ENCODE measurements at places on chromosomes 2 and 18. TPM values are rescaled to one million over a fixed set of nuclear protein-coding genes. Genes with fewer than 3 reads are reported as not detected.

Gene RAPGEF4
- 0.07 TPM for total RNA-seq

Gene ELOA2
- not detected for total RNA-seq

Gene KLHL41
- total RNA-seq = not detected

Gene LYG2
- 0.61 TPM for total RNA-seq

Gene MAIP1
- 48.2 TPM for total RNA-seq

Gene GCG
- not detected for total RNA-seq

Gene GBX2
- 1.9 TPM for total RNA-seq

Gene TMEM17
- total RNA-seq = 3.9 TPM

Gene DNAH7
- 0.06 TPM for total RNA-seq

Gene GALNT3
- not detected for total RNA-seq

Gene BZW1
- 624 TPM for total RNA-seq

Gene HOXD10
- total RNA-seq = 8.6 TPM

Gene GALNT1
- total RNA-seq = 59.5 TPM

Gene RALB
- 48.3 TPM for total RNA-seq

Gene APOB
- not detected for total RNA-seq

DNA sequence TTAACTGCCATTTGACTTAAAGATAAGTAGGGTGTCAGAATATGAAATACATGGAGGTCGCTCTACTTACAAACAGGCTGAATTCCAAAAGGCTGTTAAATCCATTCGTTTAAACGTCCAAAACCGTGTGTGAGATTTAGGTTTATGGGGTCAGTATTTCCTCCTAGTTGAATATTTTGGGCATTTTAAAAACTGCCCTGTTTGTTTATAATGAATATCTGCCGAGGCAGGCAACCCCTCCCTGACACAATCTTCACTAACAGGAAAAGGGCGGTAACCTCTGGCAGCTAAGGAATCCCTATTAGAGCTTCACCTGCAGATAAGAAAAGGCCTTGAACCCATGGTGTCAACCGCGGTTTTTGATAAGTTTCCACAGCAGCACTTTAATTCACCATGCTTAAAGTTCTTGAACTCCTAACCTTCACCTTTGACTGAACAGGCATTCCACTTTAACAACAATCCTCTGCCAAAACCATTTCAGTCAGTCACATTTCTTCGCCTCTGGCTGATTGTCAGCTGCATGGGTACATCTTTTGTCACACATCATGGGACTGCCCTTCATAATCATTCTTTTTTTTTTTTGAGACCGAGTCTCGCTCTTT is 17.8 kb downstream of the TRAK2 start:
- no peak for DNase-seq

GRCh38 chr2:118970396-118971135 is 28.6 kb downstream of the MARCO start:
- no peak for DNase-seq

DNA sequence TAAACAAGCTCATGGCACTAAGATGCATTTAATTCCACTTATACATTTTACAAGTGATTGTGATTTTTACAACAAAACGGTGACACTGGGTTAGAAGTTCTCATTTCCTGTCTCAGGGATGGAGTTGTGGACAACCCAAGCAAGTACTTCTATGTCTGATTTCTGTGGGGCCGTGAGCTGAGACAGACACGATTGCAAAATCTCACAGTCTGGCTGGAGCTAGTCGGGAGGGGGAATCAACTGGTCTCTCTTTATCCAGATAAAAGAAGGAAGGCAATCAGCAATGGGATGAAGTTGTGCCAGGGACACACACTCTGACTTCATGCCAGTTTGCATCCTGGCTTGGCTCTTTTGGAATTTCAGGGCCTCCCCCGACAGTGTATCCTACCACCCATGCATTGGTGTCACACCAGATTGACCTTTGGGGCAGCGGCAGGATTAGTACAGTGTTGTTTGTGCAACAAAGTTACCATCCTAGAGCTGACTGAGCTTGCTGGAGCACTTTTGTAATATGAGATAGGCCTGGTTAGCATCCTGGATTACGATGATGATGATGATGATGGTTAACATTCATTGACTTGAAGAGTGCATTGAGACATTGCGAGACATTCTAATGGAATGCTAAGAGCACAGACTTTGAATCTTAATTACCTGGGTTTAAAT is 98.8 kb downstream of the CTAGE1 start:
- peak; percentile 18 for DNase-seq

DNA sequence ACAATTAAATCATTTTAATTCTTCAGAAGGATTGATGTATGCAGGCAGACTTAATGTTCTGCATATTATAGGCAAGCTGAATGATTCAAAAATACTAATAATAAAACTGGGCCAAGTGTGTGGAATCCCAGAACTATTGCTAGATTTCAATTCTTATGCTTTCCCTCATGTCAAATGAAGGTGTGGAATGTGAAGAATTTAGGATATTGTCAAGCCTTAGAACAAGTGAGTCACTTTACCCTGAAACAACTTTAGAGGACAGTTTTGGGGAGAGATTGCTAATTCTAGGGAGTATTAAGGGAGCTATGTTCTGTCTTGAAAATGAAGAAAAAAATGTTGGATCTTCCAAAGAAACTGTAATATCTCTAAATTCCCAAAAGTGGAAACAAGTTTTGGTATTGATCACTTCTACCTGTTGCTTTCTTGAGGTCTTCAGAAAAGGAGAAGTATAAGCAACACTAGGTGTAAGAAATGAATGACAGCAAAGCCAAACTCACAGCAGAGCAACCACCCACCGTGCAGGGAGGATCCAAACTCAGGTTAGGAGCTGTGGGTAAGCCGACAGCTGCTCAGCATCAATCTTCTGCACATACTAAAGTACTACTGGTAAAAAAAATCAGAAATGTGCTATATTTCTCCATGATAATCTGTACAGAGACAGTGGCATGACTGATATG is 818.1 kb downstream of the SLC4A3 start:
- DNase-seq = no peak

DNA sequence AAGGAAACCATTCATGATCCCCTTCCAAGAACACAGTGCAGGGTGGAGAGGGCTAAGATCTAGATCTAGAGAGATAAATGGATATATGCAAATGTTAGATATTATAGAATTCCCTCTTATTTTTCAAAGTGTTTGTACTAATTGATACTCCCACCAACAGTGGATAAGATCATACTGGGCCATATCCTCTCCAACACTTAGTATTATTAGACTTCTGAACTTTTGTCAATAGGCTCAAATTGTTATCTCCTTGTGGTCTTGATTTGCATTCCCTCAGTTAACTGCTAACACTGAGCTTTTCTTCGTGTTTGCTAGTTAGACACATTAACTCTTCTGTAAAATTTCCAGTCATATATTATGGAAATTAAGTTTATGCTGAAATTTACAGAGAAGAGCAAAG is 56.5 kb upstream of the GRB14 start:
- no peak for DNase-seq

DNA sequence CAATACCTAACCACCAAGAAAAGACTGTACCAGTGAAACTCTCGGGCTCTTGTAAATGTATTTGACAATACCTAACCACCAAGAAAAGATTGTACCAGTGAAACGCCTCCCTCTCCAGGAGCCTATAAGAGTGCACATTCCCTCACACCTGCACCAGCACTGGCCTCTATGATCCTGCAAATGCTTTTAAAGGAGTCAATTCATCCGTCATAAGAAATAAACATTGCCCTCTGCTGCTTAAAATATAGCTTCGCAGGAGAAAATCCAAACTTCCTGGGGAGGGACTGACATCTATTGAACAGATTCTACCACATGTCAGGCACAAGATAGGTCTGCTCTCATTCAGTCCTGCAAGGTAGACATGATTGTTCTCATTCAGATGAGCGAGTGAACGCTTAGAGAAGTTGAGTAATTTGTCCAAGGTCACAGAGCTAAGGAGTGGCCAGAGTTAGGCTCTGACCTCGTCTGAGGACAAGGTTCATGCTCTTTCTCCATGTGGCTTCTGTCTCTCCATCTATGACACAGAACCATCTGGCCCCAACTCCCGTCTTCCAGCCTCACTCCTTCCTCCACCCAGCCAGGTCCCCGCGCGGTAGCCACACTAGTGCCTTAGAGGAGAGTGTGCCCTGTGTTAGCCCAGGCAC is 38.7 kb downstream of the MCFD2 start:
- DNase-seq = peak; percentile 91

GRCh38 chr2:119679846-119680245 is 845 bp downstream of the TMEM177 start:
- DNase-seq = no peak

- DNase-seq = no peak
Measured at GRCh38 chr18:74856928-74857327, 259.3 kb downstream of the ZNF407 start.

DNA sequence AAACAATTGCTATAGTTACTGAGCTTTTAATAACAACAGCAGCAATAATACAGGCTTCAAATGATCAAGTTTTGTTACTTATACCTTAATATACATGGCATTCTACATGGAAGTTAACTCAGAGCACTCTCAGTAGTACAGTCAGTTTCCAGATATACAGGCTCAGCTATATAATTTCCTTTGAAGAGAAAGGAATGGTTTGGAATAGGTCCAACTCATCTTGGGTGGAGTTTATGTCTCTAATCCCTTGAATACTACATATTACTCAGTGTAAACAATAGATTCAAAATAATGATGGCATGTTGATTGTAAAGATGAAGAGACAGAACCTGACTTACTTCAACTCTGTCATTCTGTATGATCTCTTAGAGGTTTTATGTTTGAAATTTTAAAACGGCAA is 174.9 kb downstream of the EPHA4 start:
- DNase-seq = no peak

- DNase-seq = no peak
Measured at GRCh38 chr2:32383858-32384257, 27.0 kb downstream of the BIRC6 start.

- no peak for DNase-seq
Measured at GRCh38 chr18:37540424-37541138, 25.0 kb downstream of the CELF4 start.

GRCh38 chr18:50398947-50399346 is 24.1 kb downstream of the SKA1 start:
- DNase-seq = no peak

GRCh38 chr2:169205176-169205575 is 135.8 kb downstream of the DHRS9 start:
- DNase-seq = no peak

DNA sequence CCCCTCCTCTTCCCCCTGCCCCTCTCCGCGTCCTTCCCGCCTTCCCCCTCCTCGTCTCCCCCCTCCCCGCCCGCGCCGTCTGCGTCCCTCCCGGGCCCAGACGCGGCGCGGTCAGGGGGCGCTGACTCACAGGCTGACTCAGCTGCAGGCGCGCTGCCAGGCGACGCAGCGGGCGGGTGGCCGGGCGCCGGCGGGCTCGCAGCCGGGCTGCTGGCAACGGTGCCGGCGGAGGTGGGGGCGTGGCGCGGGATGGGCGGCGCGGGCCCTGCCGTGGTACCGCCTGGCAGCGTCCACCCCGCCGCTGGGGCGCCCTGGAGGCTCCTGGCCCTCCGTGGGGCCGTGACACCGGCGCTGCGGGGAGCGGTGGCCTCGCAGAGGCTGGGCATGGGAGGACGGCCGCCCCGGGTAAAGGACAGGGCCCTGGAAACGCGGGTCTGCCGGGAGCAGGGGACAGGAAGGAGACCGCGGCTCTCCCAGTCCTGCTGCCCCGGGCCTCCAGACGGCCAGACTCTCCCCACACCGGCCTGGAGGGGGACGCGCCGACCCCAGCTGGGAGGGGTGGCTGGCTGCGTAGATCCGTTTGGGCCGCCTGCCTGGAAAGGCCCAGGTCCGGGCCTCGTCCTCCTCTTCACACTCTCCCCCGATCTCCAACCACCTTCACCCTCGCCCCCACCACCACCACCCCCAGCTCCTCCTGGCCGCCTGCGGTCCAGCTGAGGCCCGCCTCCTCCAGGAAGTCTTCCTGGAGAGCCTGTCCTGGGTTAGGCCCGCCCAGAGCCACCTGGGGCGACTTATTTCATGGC is 10.0 kb upstream of the PROC start:
- DNase-seq = peak; percentile 86

GRCh38 chr2:178819992-178820391 is 12.8 kb upstream of the TTN start:
- peak; percentile 19 for DNase-seq

DNA sequence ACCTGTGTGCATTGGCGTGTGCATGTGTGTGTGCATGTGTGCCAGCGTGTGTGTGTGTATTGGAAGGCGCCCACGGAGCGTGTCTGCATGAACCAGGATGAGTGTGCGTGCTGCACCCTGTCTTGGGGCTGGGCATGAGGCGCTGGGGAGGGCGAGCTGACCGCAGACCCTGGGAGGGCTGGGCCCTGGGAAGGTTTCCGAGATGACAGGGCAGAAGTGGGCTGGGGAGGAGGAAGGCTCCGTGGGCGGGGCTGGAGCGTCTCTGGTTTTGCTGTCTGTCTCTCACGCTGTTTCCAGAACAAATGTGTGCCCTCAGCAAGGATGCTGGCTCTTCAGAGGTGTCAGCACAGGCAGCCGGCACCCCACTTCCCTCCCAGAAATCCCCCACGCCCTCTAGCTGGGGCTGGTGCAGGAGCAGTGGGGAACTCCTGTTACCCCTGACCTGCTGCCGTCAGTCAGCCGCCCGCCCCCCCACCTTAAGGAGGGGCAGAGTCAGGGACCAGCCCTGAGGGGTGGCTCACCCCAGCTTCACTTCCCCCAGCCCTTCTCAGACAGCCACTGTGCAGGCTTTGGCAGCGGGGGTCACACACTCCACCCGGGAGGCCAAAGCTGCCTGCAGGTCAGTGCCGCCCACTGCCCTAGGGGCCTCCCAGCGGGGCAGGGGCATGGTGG is at the start of gene GPR35:
Gene GPR35, plus strand, starts transcription at position 531 of the 672 bp plus-strand sequence. CDS start 4,473 bp downstream, outside the sequence.
- DNase-seq = peak; percentile 68

- DNase-seq = no peak
Measured at GRCh38 chr2:224957540-224958461, 84.5 kb downstream of the DOCK10 start.

DNA sequence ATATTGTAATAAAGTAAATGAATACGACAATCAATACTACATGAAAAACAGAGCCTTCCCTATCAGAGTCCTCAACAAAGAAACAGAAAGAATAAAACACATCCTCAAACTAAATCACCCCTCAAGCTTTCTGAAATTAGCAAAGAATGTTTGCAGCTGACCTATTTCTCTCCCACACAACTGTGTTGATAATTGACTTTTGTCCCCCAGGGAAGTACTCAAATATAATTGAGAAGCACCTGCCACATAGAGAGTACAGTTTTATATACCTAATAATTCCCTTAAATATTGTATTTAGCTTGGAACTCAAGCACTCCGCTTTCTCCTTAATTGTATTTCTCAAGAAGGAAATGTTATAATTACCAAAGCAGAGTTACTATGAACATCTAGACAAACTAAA is 12.6 kb downstream of the CACNB4 start:
- DNase-seq = no peak

- DNase-seq = no peak
Measured at GRCh38 chr18:55240978-55241377, 281.7 kb upstream of the CCDC68 start.

- DNase-seq = no peak
Measured at GRCh38 chr2:157441072-157441454, 2.8 kb downstream of the CYTIP start.

All from HT1080 (cell line).